ENCODE measurements at places on chromosomes 13 and 19.

GRCh38 chr13:102718746-102719145, 23.9 kb upstream of the METTL21C start:
- DNase-seq = no peak

GRCh38 chr13:109844396-109844795, 58.0 kb upstream of the IRS2 start:
- DNase-seq = no peak

DNA sequence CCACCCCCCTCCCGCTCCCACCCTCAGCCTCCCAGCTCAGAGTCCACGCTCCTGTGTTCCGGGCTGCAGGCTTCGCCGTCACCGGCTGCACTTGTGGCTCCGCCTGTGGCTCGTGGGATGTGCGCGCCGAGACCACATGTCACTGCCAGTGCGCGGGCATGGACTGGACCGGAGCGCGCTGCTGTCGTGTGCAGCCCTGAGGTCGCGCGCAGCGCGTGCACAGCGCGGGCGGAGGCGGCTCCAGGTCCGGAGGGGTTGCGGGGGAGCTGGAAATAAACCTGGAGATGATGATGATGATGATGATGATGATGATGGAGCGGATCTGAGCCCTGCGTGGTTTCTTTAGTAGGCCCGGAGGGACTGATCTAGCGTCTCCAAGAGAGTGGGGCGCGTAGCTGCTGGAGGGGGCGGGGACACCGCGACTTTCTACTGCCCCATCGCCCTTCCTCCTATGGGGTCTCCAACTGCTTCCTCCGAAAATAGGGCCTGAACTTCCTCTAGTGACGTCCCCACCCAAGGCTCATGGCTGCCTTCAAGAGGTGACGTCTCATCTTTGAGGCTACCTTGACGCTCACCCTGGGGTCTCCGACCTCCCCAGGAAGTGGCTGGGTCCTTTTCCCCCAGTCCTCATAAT, 1.4 kb downstream of the RETN start:
- no peak for DNase-seq

GRCh38 chr13:45373162-45373547, 32.2 kb upstream of the TPT1 start:
- DNase-seq = no peak

DNA sequence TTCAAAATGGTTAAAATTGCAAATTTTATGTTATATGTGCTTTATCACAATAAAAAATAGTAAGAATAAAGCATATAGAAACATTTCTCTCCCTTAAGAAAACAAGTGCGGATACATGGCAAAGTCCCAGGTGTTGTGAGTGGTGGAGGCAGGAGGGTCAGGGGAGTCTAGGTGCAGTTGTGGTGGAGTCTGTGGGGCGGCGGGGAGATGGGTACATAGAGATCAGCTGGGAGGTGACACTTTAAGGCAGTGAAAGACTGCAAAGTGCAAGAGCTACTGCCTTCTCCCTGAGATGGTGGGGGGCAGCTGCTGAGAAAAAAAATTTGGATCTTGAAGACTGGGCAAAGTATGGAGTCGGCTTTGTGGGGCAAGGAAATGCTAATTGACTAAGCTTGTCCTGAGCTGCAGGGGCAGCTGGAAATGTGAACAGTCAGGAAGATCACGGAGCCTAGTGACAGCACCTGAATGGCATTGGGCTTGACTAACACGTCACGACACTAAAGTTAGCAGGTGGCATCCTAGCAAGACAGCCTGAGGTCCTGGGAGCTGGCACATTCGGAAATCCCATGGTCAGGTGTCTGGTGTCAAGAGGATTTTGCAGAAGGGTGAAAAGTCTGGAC, 72.9 kb upstream of the IRS2 start:
- no peak for DNase-seq

DNA sequence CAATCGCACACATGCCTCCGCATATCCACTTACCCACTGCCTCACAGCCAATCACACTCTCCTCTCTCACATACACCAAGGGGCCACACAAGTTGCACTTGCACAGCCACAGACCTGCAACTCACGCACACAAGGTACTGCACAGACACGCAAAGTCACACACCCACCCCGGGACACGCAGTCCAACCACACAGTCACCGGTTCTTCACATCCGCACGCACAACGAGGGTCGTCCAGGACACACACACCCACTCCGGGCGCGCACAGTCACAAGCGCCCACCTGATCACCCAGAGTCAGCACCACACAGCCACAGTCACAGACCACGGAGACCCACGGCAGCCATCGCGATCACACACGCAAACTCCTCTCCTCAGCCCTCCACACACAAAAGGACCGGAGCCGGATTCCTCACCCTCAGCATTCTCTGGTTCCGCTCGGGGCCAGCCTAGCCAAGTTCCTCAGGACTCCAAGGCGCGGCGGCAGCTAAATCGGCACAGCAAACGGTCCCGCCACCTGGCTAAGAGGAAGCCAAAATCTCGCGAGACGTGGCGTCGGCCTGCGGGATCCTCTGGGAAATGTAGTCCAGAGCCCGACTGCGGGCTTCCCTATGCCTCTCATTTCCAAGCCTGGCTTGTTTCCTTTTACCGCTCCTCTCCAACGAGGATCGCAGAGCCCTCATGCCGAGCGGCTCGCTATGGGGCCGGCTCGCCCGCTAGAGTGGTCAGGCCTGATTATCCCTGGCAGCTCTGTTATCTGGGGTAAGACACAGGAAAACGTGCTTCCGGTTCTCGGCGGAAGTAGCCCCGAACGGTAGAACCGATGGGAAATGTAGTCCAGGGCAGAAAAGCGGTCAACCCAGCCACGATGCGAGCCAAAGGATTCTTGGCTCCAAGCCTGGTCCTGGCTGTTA, at the start of gene ZNF850:
TSS of gene ZNF850 (minus strand) at position 497 of the 912 bp plus-strand sequence. CDS start 10,201 bp downstream, outside the sequence.
- peak; percentile 94 for DNase-seq

DNA sequence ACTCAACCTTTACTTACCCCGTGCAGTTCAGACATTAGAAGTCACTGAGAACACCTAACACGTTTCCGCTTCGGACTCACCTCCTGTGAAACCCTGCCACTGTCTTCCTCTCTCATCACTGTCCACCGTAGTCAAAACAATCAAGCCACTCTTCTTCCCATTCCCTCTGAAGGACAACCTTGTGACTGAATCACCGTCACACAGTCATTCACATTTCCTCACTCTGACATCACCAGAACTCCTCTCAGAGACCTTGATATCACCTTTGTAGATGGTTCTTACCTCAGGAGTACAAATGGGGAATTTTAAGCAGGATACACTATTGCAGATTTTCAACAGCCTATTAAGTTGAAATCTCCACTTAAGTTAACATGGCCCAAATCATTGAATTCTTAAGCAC, 1.3 kb upstream of the KBTBD6 start:
- DNase-seq = no peak

GRCh38 chr19:2138061-2138728, 13.2 kb downstream of the AP3D1 start:
- DNase-seq = no peak

DNA sequence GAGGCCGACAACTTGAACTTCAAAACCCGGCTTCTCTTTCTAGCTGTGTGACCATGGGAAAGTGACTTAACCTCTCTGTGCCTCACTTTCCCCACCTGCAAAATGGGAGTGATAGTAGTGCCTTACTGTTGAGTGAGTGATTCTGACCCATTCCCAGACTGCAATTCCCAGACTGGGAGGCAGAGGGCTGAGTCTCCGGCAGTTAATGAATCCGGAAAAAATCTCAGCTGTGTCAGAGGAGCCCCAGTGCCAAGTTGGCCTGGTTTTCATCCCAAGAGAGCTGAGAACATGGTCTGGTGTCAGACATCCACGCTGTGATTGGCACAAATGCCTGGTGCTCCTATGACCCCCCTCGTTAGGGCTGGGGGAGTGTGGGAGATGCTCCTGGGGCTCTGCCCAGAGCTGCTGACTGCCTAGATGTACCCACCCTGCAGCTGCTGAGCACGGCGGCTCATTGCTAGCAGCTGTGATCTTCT, 50.0 kb downstream of the PIN1 start:
- DNase-seq = no peak

GRCh38 chr13:48818495-48819356, 157.0 kb upstream of the FNDC3A start:
- DNase-seq = no peak

DNA sequence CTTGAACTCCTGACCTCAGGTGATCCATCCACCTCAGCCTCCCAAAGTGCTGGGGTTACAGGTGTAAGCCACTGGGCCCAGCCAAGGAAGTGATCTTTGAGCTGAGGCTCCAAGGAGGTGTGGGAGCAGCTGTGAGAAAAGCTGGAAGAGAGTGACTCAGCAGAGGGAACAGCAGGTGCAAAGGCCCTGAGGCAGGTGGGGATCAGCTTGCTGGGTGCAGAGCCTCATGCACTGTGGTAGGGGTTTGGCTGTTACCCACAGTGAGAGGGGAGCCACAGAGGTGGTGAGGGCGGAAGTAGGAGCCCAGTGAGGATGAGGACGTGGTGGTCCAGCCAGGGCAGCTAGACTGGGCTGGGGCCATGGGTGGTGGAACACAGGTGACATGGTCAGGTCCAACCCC, 6.5 kb downstream of the NPAS1 start:
- DNase-seq = no peak

GRCh38 chr19:49567861-49568441, 12.4 kb downstream of the NOSIP start:
- DNase-seq = peak; percentile 67

DNA sequence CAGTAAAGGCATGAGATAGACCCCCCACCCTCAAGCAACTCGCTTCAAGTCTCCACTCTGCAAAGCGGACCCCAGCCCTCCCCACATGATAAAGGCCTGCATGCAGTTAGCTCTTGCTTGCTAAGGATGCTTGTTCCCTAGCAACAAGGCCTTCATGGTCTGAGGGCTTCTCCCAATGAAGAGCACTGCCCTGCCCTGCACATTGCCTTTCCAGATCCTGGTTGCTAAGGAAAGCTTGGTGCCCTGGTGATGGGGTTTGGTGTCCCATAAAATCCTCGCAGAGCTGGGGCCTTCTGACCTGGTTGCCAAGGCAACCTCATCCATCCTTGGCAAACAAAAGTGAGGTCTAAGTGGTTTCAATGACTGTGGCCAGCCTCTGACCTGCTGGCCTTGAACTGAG, 6.0 kb downstream of the DBP start:
- no peak for DNase-seq

GRCh38 chr19:1082928-1083816, 12.0 kb downstream of the POLR2E start:
- no peak for DNase-seq

DNA sequence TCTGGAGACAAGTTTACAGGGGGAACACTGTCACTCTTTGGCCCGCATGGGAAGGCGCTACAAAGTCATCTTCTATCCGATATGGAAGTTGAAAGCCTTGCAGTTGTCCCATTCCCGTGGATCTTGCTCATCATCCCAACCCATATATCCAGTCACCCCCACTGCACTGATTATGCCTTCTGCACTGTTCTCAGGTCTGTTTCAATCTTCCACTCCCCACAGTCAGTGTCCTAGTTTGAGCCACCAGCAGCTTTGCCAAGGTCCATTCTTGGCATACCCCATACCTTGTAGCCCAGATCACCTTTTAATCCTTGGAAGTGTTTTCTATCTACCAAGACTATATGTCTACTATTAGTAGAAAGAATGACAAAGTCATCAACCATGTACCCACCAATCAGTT, 88.1 kb downstream of the MIPEP start:
- DNase-seq = no peak

DNA sequence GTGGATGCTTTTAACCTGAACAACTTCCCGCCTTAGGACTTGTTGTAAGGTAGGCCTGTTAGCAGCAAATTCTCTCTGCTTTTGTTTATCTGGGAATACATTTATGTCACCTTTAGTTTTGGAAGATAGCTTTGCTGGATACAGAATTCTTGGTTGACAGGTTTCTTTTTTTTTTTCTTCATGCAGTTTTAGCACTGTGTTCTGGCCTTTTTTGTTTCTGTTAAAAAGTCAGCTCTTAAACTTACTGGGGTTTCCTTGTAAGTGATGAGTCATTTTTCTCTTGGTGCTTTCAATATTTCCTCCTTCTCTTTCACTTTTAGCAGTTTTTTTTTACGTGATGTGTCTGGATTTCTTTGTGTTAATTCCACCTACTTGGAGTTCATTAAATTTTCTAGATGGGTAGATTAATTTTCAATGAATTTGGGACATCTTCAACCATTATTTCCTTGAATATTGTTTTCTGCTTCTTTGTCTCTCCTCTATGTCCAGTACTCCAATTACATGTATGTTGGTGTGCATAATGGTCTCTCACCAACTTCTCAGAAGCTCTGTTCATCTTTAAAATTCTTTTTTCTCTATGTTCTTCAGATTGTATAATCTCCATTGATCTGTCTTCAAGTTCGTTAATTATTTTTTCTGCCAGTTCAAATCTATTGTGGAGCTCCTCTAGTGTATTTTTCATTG, 188.2 kb upstream of the ZNF536 start:
- DNase-seq = no peak

GRCh38 chr13:32376642-32377415, 51.1 kb downstream of the N4BP2L1 start:
- DNase-seq = no peak

- no peak for DNase-seq
Measured at GRCh38 chr19:13701624-13702023, 62.7 kb upstream of the MRI1 start.

GRCh38 chr19:13098277-13099072, 4.2 kb downstream of the LYL1 start:
- no peak for DNase-seq

DNA sequence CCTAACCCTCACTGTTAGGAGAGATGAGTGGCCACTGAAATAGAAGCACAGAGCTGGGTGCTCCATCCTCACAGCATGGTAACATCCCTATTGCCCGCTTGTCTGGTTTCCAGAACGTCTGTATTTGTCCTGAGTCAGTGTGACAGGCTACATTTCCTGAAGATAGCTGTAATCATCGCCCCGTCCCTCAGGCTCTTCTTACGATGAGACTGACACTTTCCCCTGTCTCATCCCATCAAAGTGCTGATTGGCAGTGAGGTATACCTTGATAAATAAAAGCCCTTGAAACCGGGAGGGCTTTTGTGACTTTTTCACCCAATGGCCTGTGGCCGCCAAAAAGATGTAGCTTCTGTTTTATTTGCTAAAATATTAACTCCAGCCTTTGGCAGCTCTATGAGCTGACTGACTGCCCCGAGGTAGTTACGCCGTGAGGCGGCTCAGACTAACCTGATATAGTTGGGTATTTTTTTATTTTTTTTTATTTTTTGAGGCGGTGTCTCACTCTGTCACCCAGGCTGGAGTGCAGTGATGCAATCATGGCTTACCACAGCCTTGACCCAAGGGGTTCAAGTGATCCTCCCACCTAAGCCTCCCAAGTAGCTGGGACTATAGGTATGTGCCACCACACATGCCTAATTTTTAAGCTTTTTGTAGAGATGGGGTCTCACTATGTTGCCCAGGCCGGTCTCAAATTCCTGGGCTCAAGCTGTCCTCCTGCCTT, 5.7 kb upstream of the LRRC4B start:
- no peak for DNase-seq

DNA sequence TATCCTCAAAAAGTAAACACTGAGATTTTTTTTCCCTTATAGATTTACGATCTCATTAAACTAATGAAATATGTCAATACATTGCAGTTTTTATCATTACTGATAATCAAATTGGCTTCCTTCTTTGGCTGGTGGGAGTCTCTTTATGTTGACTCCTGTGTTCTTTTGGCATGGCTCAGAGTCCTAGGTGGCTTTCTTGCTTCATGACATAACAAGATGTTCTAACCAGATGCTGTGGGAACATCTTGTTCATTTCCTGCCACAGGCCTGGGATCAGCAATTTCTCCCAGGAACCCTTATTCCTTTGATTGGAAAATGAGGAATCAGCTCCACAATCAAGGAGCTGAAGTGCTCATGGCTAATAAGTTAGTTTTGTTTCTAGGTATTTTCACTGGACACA, 13.2 kb upstream of the CYP4F22 start:
- no peak for DNase-seq

GRCh38 chr13:107860284-107860683, 355.1 kb downstream of the LIG4 start:
- DNase-seq = no peak

GRCh38 chr19:34217952-34218817, 36.2 kb upstream of the GARRE1 start:
- DNase-seq = peak; percentile 67
